ENCODE measurements at places on chromosomes 12 and 14.

GRCh38 chr14:82897469-82898308, 1364.0 kb upstream of the SEL1L start:
- no peak for DNase-seq

GRCh38 chr12:21946983-21947382, 5.8 kb upstream of the ABCC9 start:
- no peak for DNase-seq

GRCh38 chr14:85426068-85426935, 103.6 kb upstream of the FLRT2 start:
- DNase-seq, result no peak

DNA sequence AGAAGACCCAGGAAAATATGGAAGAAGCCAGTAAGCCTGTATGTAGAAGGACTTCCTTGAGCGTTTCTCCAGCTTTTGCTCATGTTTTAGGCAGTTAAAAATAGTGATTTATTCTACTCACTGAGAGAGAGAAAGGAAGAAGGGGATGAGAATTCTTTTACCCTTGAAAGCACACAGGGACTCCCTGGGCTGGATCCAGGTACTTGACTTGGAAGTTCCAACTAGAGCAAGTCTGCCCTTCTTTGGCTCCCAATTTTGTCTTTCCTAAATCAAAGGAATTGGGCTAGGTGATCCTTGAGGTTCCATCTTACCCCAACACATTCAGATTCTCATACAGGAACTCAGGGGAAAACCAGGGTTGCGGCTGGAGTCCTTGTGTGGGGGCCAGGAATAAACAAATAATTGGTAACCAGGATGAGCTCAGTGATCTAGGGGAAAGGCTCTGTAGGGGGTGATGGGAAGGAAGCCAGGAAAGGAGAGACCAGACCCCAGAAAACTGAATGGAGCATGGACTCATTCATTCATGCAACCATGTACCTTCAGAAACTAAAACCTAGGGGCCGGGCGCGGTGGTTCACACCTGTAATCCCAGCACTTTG, 11.5 kb upstream of the ITGA5 start:
- DNase-seq, result no peak

- no peak for DNase-seq
These were observed 11.8 kb downstream of the ADIPOR2 start for GRCh38 chr12:1702713-1703112.

GRCh38 chr12:124625867-124626675, 58.7 kb upstream of the NCOR2 start:
- DNase-seq, result no peak

DNA sequence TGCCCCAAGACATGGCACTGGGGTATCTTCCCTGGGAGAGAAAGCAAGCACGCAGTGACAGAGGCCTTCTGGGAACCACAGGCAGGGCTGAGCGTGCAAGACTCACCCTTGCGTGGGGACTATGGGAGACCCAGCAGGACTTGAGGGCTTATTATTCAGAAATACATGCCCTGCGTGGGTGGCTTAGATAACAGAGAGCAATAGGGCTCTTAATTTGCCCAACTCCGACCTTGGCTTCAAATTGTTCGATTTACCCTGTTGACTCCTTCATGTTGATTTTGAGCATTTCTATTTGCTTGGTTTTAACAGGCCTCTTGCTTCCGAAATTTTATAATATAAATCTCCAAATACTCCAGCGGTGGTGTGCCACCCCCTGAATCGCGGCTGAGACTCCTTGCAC, 5.1 kb upstream of the SERPINA1 start:
- no peak for DNase-seq

DNA sequence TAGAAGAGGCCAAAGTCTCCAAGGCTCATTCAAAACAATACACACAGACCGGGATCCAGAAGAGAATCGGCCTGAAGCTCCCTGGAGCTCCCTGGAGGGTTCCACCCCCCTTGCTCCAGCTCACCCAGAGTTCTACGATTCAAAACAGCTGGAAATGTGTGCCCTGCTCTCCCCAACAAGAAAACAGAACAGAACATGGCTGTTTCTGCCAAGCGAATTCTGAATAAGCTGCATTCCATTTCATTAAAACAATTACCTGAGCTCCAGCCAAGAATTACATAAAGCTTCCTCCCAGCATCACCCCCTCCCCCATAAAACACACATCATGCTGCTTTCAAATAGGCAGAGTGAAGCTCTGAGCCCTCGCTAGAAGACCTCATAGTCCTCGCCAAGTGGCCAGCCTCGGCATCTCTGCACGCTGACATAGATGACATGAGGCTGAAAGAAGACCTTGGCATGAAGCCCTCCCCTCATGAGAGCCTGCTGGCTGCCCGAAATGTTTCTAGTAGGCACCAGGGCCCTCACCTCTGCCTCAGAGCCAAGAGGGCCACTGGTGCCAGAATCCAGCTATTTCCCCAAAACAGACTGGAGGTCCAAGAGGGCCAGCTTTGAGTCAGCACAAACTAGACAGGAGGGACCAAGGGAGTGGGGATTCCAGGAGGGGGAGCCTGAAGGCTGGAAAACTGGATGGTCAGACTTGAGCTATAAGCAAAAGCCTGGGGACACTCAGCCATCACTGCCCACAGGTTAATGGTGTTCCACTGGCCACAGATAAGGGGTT, 8.3 kb downstream of the PXN start:
- no peak for DNase-seq

Data from stimulated activated CD4-positive, alpha-beta T cell treated with anti-CD3 and anti-CD28 coated beads, Interleukin-12 subunit alpha, Interleukin-12 subunit beta, amount 100 ng/mL, for 48 hours (primary cell).